ENCODE measurements at places on chromosomes 13 and 19.

DNA sequence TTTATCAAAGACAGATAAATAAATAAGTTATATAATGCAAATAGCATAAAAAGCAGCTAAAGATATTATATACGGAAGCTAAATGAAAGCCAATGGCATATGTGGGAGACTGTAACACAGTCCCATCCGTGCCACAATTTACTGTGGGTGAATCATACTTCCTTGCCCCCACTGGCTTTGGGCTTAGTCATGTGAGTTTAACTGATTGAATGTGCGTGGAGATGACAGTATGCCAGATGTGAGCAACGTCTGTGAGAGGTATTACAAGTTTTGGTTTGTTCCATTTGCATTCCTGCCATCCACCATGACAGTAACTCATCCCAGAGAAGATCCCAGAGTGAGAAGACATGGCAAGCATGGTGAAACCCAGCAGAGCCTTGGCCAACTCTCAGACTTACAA is 340.0 kb downstream of the SUCLA2 start:
- DNase-seq, result peak; percentile 61

- no peak for DNase-seq
Measured at GRCh38 chr19:37304190-37304883, 66.6 kb upstream of the ZNF527 start.

- no peak for DNase-seq
Measured at GRCh38 chr19:13506471-13506820, at the start of gene CACNA1A. CACNA1A (minus strand) TSS chr19:13506479; CDS start chr19:13506224, 255 bp downstream.

DNA sequence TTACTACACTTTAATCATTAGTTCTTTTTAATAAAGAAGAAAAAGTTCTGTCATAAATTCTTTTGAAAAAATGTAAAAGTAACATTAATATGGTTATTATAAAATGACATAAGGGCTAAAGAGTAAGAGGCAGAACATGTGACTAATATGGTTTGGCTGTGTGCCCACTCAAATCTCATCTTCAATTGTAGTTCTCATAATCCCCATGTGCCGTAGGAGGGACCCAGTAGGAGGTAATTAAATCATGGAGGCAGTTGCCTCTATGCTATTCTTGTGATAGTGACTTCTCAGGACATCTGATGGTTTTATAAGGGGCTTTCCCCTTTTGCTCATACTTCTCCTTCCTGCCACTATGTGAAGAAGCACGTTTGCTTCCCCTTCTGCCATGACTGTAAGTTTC is 104.5 kb downstream of the UGGT2 start:
- DNase-seq, result no peak

DNA sequence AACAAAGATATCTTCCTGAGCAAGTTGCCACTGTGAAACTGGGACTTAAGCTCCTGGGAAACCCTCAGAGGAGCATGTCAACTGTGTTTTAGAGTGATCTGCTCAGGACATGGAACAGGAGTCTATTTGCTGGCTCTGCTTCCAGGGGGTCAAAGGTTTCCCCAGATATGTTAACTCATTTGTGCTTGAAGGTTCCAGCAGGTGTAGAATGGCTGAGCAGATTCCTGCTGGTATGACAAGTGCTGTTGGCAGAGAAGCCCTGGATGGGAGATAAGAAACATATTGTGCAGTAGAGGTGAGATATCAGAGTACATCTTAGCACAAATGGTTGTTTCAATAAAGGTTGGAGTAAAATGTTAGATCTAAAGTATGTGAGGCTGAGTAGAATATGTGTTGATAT is 282.7 kb upstream of the DACH1 start:
- no peak for DNase-seq

DNA sequence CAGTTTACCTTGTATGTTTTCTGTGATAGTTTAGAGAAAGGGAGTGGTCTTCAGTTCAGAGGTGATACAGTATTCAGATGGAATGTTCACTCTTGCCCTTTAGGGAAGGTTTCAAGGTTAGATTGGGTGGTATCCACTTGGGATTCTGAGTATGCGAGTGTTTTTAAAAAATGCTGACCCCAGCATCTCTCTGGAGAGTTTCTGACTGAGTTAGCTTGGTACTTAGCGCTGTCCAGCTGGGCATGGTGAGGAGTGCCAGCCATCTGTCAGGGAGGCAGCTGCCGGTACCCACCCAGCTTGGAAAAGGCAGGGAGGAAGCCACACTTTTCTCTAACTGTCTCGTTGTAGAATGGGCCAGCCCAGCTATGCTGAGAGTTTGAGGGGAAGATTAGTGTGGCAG is 63.3 kb downstream of the ARHGEF7 start:
- DNase-seq, result no peak

- no peak for DNase-seq
Measured at GRCh38 chr13:35814605-35815011, 316.6 kb downstream of the DCLK1 start.

- no peak for DNase-seq
Measured at GRCh38 chr19:17394891-17395415, 957 bp upstream of the CCDC194 start.

GRCh38 chr19:17605761-17606589 is 50.5 kb downstream of the COLGALT1 start:
- DNase-seq, result no peak

GRCh38 chr13:67267136-67267535 is 37.0 kb upstream of the PCDH9 start:
- DNase-seq, result no peak

DNA sequence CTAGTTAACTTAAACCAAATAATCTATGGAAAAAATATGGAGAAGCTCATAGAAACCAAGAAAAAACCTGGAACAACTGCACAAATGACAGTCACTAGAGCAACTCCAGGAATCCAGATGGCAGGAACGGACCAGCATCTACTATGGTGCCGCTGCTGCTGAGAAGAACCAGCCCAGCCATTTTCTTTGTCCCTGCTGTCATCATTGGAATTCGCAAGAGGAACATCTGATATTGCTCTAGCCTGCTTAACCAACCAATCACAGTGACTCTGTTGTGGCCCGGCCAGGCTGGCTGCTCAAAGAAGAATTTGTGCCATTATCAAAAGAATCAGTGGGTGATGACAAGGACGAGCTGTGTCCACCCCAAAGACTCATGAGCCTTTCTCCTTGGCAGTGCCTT is 33.1 kb upstream of the CEBPA start:
- no peak for DNase-seq

- no peak for DNase-seq
Measured at GRCh38 chr13:106163426-106163825, 372.0 kb downstream of the EFNB2 start.

DNA sequence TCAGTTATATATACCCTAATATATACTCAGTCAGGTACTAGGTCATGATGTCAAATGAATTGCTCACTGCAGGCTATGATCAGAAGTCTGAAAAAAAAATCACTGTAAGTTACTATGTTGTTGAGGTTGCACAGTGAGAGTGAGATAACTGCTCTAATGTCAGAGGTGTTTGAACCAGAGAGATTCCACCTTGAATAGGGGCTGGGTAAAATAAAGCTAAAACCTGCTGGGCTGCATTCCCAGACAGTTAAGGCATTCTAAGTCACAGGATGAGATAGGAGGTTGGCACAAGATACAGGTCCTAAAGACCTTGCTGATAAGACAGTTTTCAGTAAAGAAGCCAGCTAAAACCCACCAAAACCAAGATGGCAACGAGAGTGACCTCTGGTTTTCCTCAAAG is 10.2 kb downstream of the EPSTI1 start:
- no peak for DNase-seq

- DNase-seq, result no peak
Measured at GRCh38 chr13:89822467-89822866, 1525.0 kb upstream of the MIR17HG start.

GRCh38 chr13:95641291-95642027 is 3.0 kb downstream of the DZIP1 start:
- no peak for DNase-seq

DNA sequence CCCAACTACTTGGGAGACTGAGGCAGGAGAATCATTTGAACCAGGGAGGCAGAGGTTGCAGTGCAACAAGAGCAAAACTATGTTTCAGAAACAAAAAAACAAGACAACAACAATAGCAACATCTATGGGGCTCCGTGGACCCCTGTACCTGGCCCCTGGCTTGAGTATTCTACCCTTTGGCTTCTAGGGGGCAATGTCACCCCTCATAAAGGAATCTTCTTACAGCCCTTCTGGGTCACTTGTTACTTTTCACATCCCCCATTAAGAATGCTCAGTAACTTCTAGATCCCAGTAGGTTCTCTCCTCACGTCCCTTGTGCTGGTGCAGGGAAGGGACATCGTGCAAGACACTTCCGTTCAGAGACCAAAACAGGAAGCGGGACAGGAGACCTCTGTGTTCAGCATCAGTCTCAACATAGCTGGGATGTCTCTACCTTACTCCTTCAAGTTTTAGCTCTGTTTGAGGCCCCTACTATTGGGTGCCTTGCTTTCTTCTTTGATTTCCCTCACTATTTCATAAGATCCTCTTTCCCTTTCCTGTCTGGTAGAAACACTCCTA is 218.1 kb upstream of the ARGLU1 start:
- no peak for DNase-seq

DNA sequence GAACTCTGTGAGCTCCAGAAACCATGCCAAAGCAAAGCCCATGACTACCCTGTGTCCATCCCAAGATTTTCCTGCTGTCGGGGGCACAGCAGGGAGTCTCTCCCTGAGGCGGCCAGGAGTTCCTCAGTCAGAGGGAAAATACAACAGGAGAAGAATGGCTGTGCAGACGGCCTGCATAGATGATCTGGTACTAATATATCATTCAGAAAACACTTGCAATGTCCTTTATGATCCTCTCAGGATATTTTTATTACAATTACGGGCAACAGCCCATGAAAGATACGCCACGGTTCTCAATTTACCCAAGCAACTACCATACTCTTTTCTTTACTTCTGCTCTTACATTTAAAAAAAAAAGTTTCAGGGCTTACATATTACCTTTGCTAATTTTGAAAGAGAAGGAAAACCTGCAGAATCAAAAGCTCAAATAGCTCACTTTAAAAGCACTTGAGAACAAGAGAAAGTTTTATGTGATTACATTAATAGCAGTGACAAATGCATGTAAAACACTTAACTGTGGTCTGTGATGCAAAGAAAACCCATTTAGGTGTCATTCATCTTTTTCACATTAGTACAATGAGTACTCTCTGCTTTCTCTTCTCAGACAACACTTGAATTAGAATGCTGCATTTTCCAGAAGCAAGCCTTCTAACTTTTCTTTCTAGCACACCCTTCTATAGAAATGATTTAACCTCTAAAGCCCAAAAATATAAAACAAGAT is 460.8 kb downstream of the KLF5 start:
- no peak for DNase-seq

DNA sequence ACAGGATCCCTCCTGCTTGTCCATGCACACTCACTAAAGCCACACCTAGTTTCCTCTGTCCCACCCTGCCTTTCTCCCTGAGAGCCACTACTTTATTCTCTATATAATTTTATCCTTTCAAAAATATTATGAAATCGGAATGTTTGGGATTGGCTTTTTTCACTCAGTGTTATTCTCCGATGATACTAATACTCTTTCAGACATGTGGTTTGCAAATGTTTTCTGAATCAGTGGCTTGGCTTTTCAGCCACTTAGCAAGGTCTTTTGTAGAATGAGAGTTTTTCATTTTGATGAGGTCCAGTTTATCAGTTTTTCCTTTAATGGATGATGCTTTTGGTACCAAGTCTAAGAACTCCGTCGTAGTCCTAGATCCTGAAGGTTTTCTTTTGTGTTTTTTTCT is 11.6 kb downstream of the SPATA13 start:
- no peak for DNase-seq

GRCh38 chr13:46656786-46657185 is 103.8 kb downstream of the LRCH1 start:
- DNase-seq, result no peak

DNA sequence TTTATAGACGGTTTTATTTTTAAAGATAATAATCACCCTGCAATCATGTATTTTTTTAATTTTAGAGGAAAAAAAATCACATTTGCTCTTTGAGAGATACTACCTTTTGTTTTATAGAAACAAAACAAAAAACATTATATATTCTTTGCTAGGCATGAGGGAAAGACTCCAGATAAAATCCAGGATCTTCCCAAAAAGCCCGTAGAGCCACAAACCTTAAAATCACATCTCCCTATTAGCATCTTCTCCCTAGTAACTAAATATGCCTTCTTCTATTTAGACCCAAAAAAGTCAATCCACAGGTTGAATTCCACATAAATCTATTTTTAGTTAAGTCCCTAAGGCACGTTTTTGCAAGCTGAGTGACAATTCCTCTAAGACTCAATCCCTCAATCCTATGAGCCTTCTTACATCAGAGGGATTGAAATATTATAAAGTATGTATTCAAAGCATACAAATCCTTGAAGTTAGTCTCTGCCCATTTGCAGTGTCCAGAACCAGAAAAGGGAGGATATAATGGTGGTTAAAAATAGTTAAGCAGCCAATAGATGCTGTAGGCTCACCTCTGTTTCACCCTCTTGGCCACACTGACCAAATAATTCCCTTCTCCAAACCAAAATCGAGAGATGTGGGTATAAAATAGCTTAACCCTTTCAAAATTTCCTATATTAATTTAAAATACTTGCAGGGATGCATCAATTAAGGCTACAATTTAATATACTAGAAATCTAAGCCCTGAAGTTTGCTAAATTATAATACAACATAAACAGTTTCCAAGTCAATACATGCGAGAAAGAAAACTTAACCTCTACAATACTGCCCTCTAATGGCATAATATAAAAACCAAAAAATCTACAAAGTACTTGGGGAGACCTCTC is 64.0 kb downstream of the SERP2 start:
- no peak for DNase-seq

DNA sequence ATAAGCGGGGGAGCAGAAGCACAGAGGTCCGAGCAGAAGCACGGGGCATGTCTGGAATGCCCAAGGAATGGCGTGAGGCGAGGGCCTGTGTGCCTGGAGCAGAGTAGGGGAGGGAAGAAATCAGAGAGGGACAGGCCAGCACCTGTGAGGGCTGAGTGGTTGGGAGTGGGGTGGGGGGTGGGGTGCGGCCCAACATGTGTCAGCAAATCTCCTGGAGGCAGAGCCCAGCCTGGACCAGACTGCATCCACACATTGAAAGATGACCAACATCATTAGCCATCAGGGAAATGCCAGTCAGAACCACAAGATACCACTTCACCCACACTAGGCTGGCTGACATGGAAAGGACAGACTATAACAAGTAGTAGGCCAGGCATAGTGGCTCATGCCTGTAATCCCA is 11.2 kb downstream of the CLASRP start:
- DNase-seq, result no peak

GRCh38 chr19:45578861-45579260 is 5.7 kb downstream of the OPA3 start:
- DNase-seq, result no peak

GRCh38 chr13:28718196-28718542 is 601 bp downstream of the SLC46A3 start:
- no peak for DNase-seq

GRCh38 chr13:107342747-107343146 is 774.8 kb upstream of the ARGLU1 start:
- DNase-seq, result no peak

- DNase-seq, result no peak
Measured at GRCh38 chr13:30241532-30241931, 65.8 kb downstream of the KATNAL1 start.

DNA sequence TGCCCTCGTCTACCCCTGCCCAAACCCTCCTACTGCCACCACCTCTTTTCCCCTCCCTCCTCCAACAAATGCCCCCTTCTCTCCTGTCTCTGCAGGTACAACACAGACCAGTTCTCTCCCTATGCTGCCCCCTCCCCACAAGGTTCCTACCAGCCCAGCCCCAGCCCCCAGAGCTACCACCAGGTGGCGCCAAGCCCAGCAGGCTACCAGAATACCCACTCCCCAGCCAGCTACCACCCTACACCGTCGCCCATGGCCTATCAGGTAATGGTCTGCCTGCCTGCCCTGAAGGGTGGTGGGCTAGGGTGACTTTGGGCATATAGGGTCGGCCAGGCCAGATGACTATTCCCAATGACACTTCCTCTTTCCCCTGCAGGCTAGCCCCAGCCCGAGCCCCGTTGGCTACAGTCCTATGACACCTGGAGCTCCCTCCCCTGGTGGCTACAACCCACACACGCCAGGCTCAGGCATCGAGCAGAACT is 6.5 kb upstream of the TIMM50 start:
- DNase-seq, result no peak

Data from GM04503 (cell line).